ENCODE measurements at places on chromosomes 12 and 14.

DNA sequence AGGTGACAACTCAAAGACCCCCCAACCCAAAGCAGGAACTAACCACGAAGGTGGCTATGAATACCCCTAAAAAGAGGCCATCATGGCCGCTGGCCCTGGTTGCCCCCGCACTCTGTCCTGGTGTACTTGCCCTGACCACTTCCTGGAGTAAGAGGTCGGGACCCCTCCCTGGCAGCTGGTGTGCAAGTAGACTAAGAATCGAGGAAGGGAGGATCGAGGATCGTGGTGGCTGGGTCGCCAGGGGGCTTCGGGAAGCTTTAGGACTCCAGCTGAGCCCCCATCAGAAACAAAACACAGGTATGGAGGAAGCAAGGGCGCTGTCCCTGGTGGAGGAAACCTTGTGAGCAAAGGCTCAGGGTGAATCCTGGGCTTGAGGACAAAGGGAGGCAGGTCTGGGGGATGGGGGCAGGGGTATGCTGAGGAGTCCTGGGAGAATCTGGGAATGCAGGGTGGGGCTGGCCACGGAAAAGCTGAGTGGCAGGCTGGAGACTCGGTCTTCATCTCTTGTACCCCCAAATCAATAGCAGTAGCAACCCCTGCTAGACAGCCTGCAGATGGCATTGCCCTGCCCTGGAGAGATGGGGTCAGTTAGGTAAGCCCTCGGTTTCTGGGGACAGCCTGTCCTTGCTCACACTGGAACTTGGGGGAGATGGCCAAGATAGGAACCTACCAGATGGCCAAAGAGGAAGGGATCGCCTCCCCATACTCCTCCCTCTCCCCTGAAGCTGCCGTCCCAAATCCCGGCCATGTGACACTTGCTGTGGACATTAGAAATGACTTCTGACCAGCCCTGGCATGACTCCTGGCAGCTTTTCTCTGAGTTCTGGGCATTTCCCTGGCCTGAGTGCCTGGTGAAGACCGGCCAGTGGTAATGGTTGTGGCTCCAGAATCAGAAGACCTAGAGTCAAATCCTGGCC, 45.3 kb upstream of the ESRRB start:
- DNase-seq, result no peak

GRCh38 chr12:1216560-1216959, 225.5 kb downstream of the ERC1 start:
- DNase-seq, result no peak

DNA sequence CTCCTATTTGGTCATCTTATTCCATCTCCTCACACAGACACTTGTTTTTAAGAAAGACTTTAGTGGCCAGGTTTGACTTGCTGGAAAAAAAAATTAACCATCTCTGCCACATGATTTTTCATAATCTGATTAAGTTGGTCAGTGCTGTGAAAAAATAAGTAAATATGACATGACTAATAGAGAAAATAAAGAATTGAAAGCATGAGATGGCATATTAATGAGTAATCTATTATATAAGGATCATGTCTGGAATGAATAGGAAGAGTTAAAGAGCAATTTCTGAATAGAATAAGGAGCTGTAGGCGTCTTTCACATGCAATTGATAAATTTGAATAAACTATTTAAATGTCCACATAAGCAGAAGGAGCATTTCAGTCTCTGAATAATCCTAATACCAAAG, 12.2 kb upstream of the SLCO1B1 start:
- DNase-seq, result no peak

GRCh38 chr12:93173178-93173957, 204.4 kb upstream of the NUDT4 start:
- DNase-seq, result no peak
